ENCODE measurements at places on chromosomes 5 and 9.

DNA sequence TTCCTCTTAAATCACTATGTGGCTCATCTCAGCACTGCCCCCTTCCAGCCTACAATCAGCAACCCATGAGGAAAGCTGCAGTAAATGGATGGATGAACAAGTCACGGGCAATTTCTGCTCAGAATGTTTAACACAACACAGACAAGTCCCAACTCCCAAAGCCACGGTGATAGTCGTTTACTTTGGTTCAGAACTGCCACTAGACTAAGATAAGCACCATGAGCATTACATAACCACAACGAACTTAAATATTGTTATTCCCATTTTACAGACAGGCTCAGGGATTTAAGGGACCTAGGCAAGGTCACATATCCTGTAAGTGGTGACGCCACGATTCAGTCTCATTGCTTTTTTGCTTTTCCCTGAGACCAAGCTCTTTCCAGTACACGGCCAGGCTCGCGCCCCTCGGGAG is 2.0 kb upstream of the SMIM27 start:
- DNase-seq: peak; percentile 12

GRCh38 chr5:171588790-171589189 is 169.3 kb downstream of the FGF18 start:
- DNase-seq: no peak

GRCh38 chr9:2302606-2303005 is 287.5 kb downstream of the SMARCA2 start:
- DNase-seq: no peak

DNA sequence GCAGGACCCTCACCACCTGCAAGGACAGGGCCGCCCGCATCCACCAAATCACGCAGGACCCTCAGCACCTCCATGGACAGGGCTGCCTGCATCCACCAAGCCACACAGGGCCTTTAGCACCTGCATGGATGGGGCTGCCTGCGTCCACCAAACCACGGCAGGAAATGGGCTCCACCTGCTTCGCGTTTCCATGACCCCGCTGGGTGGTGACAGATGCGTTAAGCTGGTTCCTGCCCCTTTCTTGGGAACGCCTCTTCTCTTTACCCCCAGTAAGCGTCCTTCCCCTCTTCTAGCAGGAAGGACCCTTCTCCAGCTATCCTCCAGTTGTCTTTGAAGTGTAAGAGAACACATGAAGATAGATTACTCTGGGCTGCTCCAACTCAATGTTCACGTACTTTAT is 13.5 kb downstream of the FBP1 start:
- DNase-seq: no peak

- DNase-seq: peak; percentile 89
Observed at GRCh38 chr5:35924950-35925722, 13.3 kb downstream of the CAPSL start.

DNA sequence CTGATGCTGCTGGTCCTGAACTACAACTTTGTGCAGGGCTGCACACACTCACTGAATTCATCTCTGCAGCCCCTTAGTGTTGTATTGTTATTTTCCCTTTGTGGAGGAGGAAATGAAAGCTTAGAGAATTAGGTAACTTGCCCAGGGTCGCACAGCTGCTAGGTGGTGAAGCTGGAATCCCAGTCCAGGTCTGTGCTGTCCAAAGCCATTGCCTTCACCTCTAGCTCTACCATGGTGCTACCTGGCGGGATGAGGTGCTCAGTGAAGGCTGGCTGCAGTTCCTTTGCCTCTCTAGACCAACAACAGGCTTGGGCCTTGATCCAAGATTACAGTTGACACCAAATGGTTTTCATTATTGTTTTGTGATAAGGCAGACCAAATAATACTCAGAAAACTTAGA is 177.8 kb upstream of the PITX1 start:
- no peak for DNase-seq

DNA sequence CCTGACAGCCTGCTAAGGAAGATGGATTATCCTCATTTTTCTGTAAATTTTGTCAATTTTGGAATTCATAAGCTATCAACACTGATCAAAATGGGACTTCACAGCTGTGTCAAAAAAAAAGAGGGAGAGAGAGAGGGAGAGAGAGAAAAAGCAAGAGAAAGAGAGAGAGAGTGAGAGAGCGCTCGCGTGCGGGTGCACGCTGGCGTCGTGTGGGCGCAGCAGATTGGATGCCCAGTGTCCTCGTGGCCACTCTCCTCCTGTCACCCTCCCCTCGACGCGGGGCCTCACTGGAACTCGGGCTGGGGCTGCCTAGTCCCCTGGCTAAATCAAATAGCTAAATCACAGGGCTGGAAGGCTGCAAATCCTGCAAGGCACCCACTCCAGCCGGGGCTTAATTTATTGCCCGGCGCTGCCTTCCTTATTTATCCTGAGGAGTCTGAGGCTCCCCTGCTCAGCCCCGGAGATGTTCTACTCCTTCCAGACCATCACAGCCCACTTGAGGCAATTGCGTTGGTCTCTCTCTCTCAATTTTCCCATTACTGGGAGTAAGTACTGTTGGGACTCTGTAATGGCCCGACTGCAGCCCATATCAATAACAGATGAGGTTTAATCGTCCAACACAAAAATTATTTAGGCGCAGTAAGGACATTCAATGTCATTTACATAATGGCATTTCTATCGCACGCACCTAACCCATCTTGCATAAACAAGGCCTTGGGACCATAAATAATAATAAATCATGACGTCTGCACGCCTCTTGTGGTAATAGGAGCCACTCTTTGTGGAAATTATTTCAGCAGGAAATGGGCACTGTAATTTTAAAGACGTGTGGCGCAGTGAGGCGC is 94.2 kb downstream of the PAX5 start:
- DNase-seq: no peak

GRCh38 chr9:105693435-105694189 is 729 bp upstream of the TMEM38B start:
- peak; percentile 7 for DNase-seq

- DNase-seq: no peak
Observed at GRCh38 chr5:52961274-52961681, 27.9 kb upstream of the ITGA2 start.

GRCh38 chr5:148186248-148187003 is 16.4 kb upstream of the SPINK6 start:
- DNase-seq: no peak

- DNase-seq: no peak
Observed at GRCh38 chr9:91291866-91292265, 69.9 kb downstream of the AUH start.

DNA sequence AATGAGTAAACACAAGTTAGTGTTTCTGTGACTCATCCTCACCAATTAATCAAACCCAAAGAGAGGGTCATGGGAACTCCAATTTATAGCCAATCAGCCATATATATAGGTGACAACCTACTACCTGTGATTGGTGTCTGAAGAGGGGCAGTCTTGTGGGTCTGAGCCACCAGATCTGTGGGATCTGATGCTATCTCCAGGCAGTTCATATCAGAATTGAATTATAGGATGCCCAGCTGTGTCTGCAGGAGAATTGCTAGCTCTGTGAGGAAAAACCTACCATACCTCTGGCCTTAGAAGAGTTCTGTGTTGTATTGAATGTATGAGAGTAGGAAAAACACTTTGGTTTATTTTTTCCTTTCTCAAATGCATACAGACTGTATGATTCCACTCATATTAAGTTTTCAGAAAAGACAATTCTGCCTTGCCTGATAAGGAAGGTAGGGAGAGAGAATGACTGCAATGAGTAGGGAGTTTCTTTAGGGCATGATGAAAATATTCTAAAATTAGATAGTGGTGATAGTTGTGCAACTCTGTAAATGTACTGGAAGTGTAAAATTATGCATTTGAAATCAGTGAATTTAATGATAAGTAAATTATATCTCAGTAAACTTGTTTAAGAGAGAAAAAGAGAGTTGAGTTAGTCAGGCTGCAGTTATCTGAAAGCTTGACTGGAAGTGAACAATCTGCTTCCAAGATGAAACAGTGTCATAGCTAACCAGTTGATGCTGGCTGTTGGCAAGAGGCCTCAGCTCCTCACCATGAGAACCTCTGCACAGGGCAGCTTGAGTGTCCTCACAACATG is 274.9 kb downstream of the AUH start:
- no peak for DNase-seq

- no peak for DNase-seq
Observed at GRCh38 chr5:150628936-150629485, 11.4 kb upstream of the SYNPO start.

GRCh38 chr9:124392254-124392870 is 22.9 kb downstream of the PSMB7 start:
- no peak for DNase-seq

DNA sequence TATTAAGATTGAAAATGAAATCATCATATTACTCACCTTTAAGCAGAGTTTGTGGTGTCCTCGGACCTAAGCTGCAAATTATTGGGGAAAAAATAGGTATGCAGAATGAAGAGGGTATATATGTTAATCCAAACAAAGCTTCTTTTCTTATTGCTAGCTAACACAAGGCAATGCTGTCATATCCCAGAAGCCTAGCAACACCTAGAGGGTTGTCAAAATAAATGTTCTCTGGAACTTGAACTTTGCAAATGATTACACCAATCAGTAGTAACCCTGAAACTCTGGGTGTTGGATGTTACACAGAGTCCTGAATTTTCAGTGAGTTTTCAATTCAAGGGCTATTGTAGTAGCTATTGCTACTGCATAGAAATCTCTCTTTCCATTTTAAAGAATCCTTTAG is at the start of gene C6:
C6 (minus strand) TSS at position 193 of the 400 bp plus-strand sequence. CDS start 10,302 bp downstream, outside the sequence.
- no peak for DNase-seq

DNA sequence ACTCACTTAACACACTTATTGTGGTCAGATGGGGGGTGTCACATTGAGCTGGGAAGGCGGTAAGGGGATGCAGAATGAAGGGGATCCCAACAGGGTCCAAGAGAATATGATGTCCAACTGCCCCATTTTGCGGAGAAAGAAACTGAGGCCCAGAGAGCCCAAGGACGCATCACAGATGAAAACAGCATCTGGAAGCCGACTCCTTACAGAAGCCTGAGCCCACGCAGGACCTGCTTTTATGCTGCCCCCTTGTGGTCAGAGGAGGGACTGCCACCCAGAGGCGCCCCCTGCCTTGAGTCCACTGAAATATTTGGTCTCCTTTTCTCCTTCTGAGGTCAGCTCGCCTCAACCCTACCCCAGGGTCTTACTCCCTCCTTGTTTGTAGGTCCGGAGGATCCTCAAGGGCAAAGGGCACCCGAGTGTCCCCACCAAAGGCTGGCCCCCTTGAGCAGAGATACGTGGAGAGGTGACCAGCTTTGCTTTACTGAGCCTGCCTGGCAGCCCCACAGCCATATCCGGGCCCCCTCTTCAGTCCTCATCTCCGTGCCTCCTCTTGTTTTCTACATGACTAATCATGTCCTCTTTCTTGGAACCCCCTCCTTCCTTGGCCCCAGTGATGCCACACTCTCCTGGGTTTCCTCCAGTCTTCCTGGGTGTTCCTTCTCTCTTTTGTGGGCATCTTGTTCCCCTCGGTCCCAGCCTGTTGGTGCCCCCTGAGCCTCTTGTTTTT is 30.0 kb upstream of the TTLL11 start:
- peak; percentile 74 for DNase-seq

DNA sequence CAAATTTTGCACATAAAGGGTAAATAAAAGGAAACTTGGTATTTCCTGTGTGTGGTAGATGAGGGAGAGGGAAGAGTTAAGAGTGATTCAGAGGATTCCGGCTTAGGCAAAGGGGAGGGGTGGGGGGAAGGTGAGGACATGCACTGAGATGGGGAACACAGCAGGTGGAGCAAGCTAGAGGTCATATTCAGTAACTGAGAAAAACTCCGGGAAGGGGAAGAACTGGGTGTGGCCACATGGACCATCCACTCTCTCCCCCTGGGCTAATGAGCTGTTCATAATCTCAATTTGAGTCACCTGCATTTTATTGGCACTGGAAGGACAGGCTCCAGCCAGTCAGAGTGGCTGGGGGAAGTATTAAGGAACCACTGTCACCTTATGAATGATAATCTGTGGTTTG is 45.1 kb upstream of the UGCG start:
- DNase-seq: no peak

GRCh38 chr5:4883360-4883759 is 256.8 kb upstream of the ADAMTS16 start:
- DNase-seq: no peak

- DNase-seq: no peak
Observed at GRCh38 chr5:133670336-133670735, 58.0 kb upstream of the FSTL4 start.

- DNase-seq: no peak
Observed at GRCh38 chr5:36654564-36654963, 48.2 kb downstream of the SLC1A3 start.
